ENCODE measurements at places on chromosomes 7 and 10.

- no peak for DNase-seq
Measured at GRCh38 chr10:75532253-75532924, 101.0 kb downstream of the LRMDA start.

GRCh38 chr7:141202535-141202934 is 128.7 kb downstream of the TMEM178B start:
- no peak for DNase-seq

DNA sequence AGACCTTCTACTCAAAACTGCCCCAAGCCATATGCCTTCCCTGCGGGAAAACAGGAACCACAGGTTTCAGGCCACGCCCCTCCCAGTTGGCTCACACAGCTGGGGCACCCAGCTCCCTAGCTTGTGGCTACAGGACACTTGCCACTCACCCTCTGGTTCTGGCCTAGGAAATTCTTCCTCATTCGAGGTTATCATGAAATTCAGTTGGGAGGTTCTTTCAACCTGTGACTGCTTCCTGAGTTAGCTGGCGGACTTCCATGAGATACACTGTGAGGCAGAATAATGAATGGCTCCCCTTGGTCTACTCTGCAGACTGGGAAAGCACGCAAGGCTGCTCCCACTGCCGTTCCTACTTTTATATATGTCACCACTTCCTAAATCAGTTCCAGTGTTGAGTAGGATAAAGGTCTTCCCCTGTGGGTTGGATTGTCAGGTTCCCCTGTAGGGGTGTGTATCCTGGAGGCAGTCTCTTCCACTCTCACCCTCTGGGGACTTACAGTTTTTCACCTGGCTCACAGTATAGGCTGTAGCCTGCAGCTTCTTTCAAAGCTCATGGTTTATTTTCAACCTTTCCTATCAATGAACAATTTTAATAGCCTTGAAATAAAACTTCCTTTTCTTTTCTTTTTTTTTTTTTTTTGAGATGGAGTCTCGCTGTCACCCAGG is 37.0 kb downstream of the GPR22 start:
- no peak for DNase-seq

DNA sequence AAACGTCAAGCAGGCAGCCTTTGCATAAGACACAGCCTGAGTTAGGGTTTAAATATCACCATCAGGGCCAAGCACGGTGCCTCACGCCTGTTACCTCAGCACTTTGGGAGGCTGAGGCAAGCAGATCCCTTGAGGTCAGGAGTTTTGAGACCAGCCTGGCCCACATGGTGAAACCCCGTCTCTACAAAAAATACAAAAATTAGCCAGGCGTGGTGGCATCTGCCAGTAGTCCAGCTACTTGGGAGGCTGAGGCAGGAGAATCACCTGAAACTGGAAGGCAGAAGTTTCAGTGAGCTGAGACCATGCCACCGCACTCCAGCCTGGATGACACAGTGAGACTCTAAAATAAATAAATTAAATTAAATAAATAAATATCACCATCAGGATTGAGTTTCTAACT is 33.0 kb downstream of the SRPK2 start:
- no peak for DNase-seq

DNA sequence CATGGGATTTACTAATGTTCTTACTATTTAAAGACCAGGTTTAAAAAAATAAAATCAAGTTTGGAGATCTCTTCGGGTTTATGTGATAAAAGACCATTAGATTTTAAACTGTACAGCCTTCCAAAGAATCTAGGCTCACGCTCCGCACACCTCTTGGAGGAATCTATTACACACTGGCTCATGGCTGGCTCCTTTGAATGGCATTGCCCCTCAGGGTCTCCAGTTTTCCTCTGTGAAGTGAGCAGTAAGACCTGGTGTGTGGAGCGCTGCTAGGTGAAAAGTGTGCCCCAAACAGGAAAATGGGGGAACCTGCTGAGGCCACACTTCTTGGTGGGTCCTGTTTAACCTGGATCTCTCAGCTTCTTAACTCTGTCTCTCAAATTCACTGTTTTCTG is 142.3 kb downstream of the KAT6B start:
- no peak for DNase-seq

DNA sequence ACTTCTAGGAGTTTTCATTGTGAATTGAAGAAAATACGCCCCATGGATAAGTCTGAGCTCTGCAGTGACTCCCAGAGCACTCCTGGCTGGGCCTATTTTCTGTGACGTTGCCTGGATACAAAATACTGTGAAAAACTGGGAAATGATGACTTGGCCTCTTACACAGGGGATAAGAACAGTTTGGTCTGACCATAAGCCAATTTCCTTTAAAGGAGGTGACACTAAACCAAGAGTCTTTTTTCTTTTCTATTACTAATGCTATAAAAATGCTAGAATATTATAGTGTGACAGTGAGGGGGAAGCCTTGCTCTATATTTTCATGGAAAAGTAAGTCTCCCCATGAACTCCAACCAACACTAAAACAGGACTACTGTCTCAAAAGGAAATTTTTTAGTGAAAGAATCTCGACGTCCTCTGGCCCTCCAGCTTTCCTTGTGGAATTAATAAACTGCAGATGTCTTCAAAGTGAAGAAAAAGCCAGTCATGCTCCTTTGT is 45.5 kb downstream of the MYOF start:
- DNase-seq = no peak
